ENCODE measurements at places on chromosomes 3 and 15. TPM values are rescaled to one million over a fixed set of nuclear protein-coding genes. Genes with fewer than 3 reads are reported as not detected.

DNA sequence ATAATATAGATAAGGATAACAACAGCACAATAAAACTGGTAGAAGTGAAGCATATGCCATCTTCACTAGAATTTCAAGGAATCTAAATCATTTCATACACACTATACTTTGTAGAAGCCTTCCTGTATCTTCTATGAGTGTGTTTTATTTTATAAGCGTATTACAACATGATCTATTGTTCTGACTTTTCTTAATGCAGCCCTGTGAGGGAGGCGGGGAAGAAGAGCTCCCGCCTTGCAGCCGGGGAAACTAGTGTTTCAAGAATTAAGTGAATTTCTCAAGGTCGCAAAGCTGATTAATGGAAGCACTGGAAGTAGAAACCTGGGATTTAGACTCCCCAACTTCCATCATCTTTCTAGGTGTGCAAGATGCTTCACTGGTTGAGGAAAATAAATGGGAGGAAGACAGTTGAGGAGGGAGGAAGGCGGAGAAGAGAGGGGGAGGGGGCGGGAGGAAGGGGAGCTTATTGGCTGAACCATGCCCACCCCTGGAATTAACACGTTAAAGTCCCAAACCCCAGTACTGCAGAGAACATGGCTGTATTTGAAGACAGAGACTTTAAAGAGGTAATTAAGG, 32.9 kb downstream of the VGLL4 start:
- DNase-seq: no peak

- DNase-seq: no peak
Observed at GRCh38 chr3:40718681-40719080, 193.9 kb downstream of the ZNF621 start.

DNA sequence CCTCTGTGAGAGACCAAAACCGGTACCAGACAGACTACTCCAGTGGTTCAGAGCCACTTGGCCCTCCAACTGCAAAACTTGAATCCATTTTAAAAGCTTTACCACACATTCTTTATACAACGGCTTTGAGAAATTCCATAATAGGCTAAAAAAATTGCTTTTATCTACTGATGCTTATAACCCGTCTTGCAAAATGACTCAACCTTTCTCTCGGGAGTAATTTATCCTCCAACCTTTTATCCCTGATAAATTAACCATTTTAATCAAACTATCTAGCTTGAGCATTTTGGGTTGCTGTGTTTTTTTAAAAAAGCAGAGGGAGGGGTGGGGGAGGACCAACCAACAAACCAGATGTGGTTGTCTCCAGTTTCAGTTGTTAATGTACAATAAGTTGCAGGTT, 275.7 kb upstream of the LRTM1 start:
- no peak for DNase-seq

GRCh38 chr3:135310317-135310716, 515.3 kb downstream of the EPHB1 start:
- no peak for DNase-seq

NR1I2 gene
- polyA plus RNA-seq: 1.1 TPM

Data from left renal pelvis (tissue), 4 donors.